ENCODE measurements at places on chromosomes 6 and 20. TPM values are rescaled to one million over a fixed set of nuclear protein-coding genes. Genes with fewer than 3 reads are reported as not detected.

COX4I2 gene
- total RNA-seq = not detected

- no peaks in the 10 kb centered on the region for H3K4me1 ChIP-seq
- H3K27me3 ChIP-seq = no peaks in the 10 kb centered on the region
- no peak overlapping the region for H3K27ac ChIP-seq
- no peak overlapping the region for H3K4me3 ChIP-seq
Measured at GRCh38 chr20:24501764-24502556, 32.5 kb downstream of the SYNDIG1 start.

ZSCAN16 gene
- 9.7 TPM for total RNA-seq

PGK2 gene
- not detected for total RNA-seq

DNA sequence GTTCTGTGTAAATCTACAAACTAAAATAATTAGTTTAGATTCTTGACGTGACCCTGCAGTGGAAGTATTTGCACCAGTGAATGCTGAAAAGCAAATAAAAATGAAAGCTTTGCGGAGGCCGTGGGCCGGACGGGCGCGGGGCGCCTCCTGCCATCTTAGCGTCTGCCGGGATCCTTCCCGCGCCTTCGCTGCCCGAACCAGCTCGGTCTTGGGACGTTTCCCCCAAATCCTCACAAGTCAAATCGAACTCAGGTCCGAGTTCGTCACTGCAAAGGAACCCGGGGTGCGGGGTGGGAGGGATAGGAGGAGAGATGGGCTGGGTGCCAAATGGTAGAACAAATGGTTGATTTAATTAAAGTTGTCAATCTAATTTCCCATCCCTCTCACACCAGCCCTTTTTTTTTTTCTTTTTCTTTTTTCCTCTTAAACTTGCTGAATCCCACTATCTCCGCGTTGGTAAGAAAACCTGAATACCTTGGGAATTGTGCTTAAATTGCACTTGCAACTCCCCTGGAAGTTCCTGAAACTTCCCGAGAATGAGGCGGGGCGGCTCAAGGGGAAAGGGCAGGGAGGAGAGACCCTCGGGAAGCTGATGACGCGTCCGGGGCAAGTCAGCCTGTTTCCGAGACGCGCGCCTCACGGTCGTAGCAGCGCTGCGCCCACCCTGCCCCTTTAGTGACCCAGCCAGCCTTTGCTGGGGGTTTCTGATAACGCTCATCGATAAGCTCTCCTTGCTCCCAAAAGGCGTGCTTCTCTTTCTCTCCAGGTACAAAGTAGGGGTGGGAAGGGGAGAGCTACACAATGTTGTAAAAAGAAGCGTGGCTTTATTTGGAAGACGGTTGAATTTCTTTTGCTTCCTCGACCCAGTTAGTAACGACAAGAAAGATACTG is 1.8 kb downstream of the GJA1 start:
- no peaks in the 10 kb centered on the region for H3K36me3 ChIP-seq
- H3K27ac ChIP-seq = peak overlapping the region; percentile 91
- no peaks in the 10 kb centered on the region for H3K4me1 ChIP-seq
- DNase-seq = no peak
- peak overlapping the region; percentile 82 for H3K4me3 ChIP-seq
- no peaks in the 10 kb centered on the region for H3K27me3 ChIP-seq

KCNK16 gene
- not detected for total RNA-seq

SEL1L2 gene
- total RNA-seq = not detected

GRCh38 chr20:46009816-46010215 is 1.1 kb downstream of the MMP9 start:
- H3K27ac ChIP-seq = no peak overlapping the region
- H3K27me3 ChIP-seq = no peaks in the 10 kb centered on the region
- no peak overlapping the region for H3K4me3 ChIP-seq
- no peaks in the 10 kb centered on the region for H3K36me3 ChIP-seq
- DNase-seq = no peak
- H3K4me1 ChIP-seq = no peaks in the 10 kb centered on the region

GRCh38 chr20:4971064-4971463 is 30.2 kb downstream of the SLC23A2 start:
- no peaks in the 10 kb centered on the region for H3K4me1 ChIP-seq
- no peaks in the 10 kb centered on the region for H3K27me3 ChIP-seq
- DNase-seq = no peak

DNA sequence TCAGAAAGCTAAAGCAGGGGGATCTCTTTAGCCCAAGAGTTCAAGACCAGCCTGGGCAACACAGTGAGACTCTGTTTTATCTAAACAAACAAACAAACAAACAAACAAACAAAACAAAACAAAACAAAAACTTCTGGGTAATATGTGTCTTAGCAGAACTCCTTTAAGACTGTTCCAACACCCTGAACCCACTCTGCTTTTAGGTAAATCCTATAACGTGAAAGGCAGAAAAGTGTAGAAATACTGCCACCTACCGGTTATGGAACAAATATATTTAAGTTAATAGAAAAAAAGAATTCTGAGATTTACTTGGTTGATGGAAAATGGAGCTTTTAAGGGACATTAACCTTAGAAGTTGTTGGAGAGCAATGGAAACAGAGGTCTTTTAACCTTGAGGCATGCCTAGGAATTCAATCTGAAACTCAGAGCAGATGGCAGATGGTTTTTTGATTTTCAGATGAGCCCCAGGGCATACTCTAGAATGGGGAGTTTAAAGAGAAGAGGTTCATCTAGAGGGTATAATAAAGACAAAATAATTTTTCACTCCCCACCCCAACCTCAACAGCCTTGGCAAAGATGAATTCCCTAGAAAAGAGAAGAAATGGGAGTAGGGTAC is 38.5 kb downstream of the SOD2 start:
- H3K36me3 ChIP-seq = no peaks in the 10 kb centered on the region
- no peaks in the 10 kb centered on the region for H3K4me1 ChIP-seq

DNA sequence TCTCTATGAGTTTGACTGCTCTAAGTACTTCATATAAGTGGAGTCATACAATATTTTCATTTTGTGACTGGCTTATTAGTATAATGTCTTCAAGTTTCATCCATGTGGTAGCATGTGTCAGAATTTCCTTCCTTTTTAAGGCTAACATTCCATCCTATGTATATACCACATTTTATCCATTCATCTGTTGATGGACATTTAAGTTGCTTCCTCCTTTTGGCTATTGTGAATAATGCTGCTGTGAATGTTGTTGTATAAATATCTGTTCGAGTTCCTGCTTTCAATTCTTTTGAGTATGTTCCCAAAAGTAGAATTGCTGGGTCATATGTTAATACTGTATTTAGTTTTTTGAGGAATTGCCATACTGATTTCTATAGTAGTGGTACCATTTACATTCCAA is 79.5 kb downstream of the PTPRA start:
- H3K4me1 ChIP-seq = no peaks in the 10 kb centered on the region
- H3K27ac ChIP-seq = no peak overlapping the region
- no peaks in the 10 kb centered on the region for H3K36me3 ChIP-seq
- no peaks in the 10 kb centered on the region for H3K27me3 ChIP-seq
- H3K4me3 ChIP-seq = no peak overlapping the region
- no peak for DNase-seq

PPP1R3G gene
- total RNA-seq = 3.2 TPM

WFDC10B gene
- total RNA-seq = not detected

SYCP2 gene
- total RNA-seq = 30.1 TPM

DNA sequence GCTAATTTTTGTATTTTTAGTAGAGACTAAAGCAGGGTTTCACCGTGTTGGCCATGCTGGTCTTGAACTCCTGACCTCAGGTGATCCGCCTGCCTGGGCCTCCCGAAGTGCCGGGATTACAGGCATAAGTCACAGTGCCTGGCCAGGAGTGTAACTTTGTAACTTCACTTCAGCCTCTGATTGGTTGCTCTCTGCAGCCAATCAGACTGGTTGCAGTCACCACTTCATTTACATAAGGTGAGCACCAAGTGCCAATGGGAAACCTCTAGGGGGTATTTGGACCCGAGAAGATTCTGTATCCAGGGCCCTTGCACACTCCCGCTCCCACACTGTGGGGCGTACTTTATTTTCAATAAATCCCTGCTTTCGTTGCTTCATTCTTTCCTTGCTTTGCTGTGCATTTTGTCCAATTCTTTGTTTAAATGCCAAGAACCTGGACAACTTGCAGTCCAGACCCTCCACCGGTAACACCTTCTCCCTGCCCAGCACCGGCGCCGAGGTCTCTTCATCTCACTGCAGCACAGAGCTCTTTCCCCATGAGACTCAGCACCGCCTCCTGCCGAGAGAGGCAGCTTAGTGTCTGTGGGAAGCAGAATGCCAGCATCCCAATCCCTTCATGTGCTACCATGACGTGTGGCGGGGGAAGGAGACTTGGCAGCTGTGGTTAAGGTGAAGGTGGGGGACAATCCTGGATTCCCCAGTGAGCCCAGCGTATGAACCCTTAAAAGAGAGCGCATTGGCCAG is 14.0 kb upstream of the MRGBP start:
- H3K4me3 ChIP-seq = no peak overlapping the region
- no peaks in the 10 kb centered on the region for H3K4me1 ChIP-seq
- no peak overlapping the region for H3K27ac ChIP-seq
- H3K27me3 ChIP-seq = peaks cover 24% of the 10 kb centered on the region

DNA sequence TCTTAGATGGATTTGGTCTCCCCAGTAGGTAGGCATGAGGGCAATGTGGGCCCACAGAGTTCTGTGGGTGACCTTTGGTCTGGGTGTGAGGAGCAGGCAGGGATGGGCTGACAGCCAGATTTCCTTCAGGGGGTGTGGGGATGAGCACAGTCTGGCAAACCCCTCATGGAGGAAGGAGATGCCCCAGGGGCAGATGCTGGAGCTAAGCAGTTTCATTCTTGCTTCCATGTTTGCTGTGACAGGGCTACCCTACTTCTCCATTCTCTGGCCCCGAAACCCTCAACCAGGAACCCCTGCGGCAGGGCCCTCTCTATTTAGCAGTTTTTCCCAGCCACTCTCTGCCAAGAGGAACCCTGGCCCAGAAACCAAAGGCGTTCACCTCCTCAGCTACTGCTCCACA is 40.4 kb downstream of the GCLC start:
- DNase-seq = no peak
- no peak overlapping the region for H3K4me3 ChIP-seq
- no peaks in the 10 kb centered on the region for H3K4me1 ChIP-seq
- H3K36me3 ChIP-seq = peaks cover 7% of the 10 kb centered on the region
- no peaks in the 10 kb centered on the region for H3K27me3 ChIP-seq
- H3K27ac ChIP-seq = no peak overlapping the region

SIRPD gene
- not detected for total RNA-seq

DNA sequence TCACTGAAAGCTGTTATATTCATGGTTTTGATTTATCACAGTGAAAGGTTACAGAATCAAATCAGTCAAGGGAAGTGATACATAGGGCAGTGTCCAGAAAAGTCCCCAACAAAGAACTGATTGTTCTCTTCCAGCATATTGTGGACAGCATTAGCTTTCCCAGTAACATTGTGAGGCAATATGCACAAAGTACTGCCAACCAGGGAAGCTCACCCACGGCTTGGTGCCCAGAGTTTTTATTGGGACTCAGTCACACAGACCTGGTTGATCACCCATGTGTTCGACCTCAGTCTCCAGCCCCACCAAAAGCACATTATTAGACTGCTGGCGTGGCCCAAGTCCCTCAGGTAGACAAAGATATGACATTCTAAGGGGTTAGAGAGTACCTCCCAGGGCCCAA is 76.0 kb downstream of the LCA5 start:
- no peaks in the 10 kb centered on the region for H3K27me3 ChIP-seq
- H3K4me3 ChIP-seq = no peak overlapping the region

TBX18 gene
- total RNA-seq = 20.6 TPM

GRCh38 chr20:881051-881782 is 34.9 kb downstream of the ANGPT4 start:
- no peak overlapping the region for H3K4me3 ChIP-seq
- H3K27me3 ChIP-seq = peaks cover 14% of the 10 kb centered on the region
- no peak for DNase-seq
- no peaks in the 10 kb centered on the region for H3K4me1 ChIP-seq
- no peaks in the 10 kb centered on the region for H3K36me3 ChIP-seq

- H3K27ac ChIP-seq = peak within 1 kb of the TSS; percentile 85
- DNase-seq = peak; percentile 70
- no peaks in the 10 kb centered on the region for H3K27me3 ChIP-seq
Measured at GRCh38 chr20:58309591-58310290, at the start of gene RAB22A. RAB22A (plus strand) TSS chr20:58309715; CDS start chr20:58309977, 262 bp downstream.

DNA sequence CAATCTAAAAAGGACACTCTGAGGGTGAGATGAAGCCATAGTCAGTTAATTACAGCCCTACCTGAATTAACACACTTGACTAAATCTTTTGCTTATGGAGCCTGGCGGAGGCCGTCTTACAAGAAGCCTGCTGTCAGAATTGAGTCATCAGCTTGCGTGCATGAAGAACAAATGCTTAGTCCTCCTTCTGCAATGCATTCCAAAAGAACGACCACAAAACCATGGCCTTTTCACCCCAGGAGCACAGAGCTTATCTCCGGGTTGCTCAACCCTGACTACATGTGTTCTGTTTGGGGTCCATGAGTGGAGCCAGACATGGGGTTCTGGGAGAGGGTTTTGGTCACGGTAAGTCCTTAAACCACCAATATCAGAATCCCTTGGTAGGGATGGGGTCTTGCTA is 318.1 kb downstream of the CLIC5 start:
- H3K36me3 ChIP-seq = no peaks in the 10 kb centered on the region
- no peak overlapping the region for H3K4me3 ChIP-seq
- H3K27me3 ChIP-seq = no peaks in the 10 kb centered on the region
- no peak for DNase-seq
- H3K27ac ChIP-seq = no peak overlapping the region
- H3K4me1 ChIP-seq = no peaks in the 10 kb centered on the region

AMD1 gene
- 73.4 TPM for total RNA-seq

GPX5 gene
- not detected for total RNA-seq

ELOVL4 gene
- 1.9 TPM for total RNA-seq

- no peak for DNase-seq
- no peak overlapping the region for H3K27ac ChIP-seq
- H3K36me3 ChIP-seq = no peaks in the 10 kb centered on the region
- no peak overlapping the region for H3K4me3 ChIP-seq
Measured at GRCh38 chr6:74757813-74758212, 448.0 kb downstream of the COL12A1 start.

HRH3 gene
- not detected for total RNA-seq

NMBR gene
- 0.29 TPM for total RNA-seq

OR12D3 gene
- not detected for total RNA-seq

DNA sequence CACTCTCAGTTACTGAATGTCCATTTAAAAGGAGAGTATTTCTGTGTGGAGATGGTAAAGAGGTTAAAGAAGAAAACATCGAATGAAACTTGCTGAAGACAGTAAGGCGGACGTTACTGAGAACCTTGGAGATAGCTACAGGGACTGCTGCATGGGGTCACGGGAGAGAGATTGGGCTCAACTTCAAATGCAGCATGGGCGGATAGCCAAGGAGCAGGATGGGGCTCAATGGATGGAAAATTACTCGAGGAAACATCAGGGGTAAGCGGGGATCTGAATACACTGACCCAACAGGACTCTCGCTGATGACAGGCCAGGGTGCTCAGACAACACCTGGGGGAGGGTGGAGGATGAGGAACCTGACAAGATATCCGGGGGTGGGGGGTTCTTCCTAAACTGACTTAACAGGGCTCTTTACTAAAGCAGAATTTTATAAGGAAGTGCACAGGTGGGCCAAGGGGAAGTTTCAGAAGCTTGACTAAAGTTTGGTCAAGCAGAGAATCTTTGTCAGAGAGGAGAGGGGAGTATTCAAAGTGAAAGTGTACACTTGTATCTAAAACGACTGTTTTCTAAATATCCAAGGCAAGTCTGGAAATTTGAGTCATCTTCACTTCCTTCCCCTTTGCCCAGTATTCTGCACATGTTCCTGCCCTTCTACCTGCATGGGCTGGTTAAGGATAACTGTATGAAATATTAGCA is 22.8 kb downstream of the ECT2L start:
- H3K4me1 ChIP-seq = peaks cover 6% of the 10 kb centered on the region
- no peaks in the 10 kb centered on the region for H3K36me3 ChIP-seq
- peak overlapping the region; percentile 92 for H3K27ac ChIP-seq
- no peak overlapping the region for H3K4me3 ChIP-seq

Data from breast epithelium (tissue), 4 donors.